Esophagus squamous epithelium (tissue), 5 donors: ENCODE measurements at places on chromosomes 16 and 17.

DNA sequence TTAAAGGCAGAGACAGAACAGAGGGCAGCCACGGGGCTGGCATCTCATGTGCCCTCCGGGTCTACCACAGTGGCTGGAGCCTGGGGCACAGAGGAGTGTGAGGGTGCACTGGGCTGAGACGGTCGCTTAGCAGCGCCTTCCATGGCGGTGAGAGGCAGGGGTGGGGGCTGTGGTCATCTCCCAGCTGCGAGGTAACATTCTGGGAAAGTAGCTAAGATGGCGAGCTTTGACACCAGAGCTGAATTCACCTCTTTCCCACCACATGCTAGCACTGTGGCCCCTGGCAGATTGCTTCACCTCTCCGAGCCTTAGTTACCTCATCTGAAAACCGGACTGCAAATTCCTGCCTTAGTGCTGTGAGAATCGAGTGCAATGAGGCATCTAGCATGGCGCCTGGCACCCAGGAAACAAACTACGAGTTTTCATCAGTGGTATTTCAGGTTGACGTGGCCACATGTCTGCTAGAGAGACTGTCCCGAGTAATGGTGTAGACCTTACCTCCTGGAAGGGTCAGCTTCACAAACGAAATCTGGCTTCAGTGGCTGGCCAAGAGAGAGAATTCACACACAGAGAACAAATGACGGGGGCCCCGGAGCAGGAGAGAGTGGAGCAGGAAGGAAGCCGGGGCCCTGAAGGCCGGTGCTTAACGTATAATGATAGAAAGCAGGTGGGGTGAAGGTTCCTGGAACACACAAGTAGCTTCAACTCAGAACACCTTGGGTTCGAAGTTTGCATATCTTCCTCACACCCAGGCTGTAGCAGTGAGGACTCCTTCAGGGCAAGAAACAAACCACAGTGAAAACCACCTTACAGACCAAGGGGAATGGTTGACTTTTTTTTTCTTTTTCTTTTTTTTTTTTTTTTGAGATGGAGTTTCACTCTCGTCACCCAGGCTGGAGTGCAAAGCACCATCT lies 63.9 kb upstream of the RPH3AL start:
- no peak for DNase-seq

GRCh38 chr17:57536289-57536688 lies 208.8 kb downstream of the CCDC182 start:
- DNase-seq = no peak

DNA sequence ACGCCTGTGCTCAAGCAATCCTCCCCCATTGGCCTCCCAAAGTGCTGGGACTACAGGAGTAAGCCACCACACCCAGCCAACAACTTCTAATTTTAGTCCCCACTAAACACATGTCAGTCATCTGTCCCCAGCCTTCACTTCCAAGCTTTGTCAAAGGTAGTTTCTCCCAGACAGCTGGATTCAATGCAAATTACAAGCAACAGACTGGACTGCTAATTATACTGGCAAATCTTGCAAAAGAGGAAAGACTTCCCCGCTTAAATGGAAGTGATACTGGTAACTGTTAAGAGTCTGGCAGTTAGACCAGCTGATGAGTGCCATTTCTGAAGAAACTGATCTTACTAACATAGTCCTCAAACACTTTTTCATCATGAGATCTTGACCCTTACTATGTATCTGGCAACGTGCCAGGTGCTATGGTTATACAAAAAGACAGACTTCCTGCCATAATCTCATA lies 8.2 kb upstream of the GGA2 start:
- no peak for DNase-seq

- no peak for DNase-seq
These were observed 73.9 kb downstream of the SPAG9 start for GRCh38 chr17:51046514-51047384.

DNA sequence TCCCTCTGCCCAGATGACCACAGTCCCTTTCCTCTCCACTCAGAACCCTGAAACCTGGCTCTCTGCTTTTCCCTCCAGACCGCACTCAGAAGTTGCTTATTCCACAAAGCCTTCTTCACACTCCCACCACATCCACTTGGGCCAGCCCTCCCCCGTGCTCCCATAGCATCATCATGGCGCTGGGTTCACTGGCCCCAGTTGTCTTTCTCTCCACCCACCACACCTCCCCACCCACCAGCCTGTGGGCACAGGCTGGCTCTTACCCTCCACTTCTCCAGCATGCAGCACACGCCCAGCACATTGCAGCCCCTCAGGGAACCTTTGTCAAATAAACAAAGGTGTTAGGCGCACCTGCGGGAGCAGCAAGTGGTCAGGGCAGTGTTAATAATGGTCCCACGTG lies 130.0 kb downstream of the KATNIP start:
- no peak for DNase-seq

GRCh38 chr17:12839042-12839441 lies 49.7 kb downstream of the ARHGAP44 start:
- no peak for DNase-seq

DNA sequence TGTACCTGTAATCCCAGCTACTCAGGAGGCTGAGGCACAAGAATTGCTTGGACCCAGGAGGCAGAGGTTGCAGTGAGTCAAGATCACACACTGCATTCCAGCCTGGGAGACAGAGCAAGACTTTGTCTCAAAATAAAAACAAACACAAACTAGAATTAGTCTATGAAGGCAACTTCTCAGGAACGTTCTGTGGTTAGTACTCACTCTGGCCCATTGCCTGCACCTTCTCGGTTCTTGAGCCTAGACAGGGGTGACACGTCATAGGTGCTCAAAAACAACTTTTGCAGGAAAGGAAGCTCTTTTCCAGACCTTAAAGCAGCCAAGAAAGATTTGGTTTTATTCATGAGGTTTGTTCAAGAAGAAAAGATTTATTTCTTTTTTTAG lies 22.3 kb upstream of the CNOT1 start:
- no peak for DNase-seq

- no peak for DNase-seq
These were observed 933 bp downstream of the CCR7 start for GRCh38 chr17:40564195-40564882.

- no peak for DNase-seq
These were observed 116.0 kb downstream of the SNX29 start for GRCh38 chr16:12092544-12092921.

DNA sequence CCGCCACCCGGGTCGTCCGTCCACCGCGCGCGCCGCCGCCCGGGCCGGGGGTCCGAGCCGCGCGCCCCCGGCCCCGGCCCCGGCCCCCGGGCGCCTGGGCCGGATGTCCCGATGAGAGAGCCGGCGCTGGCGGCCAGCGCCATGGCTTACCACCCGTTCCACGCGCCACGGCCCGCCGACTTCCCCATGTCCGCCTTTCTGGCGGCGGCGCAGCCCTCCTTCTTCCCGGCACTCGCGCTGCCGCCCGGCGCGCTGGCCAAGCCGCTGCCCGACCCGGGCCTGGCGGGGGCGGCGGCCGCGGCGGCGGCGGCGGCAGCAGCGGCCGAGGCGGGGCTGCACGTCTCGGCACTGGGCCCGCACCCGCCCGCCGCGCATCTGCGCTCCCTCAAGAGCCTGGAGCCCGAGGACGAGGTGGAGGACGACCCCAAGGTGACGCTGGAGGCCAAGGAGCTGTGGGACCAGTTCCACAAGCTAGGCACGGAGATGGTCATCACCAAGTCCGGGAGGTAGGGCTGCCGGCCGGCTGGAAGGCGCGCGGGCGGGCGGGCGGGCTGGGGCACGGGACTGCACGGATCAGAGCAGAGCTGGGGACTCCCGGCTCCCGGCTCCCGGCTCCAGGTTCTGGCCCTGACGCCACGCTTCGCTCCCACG lies 548 bp downstream of the TBX2 start:
- DNase-seq = no peak

DNA sequence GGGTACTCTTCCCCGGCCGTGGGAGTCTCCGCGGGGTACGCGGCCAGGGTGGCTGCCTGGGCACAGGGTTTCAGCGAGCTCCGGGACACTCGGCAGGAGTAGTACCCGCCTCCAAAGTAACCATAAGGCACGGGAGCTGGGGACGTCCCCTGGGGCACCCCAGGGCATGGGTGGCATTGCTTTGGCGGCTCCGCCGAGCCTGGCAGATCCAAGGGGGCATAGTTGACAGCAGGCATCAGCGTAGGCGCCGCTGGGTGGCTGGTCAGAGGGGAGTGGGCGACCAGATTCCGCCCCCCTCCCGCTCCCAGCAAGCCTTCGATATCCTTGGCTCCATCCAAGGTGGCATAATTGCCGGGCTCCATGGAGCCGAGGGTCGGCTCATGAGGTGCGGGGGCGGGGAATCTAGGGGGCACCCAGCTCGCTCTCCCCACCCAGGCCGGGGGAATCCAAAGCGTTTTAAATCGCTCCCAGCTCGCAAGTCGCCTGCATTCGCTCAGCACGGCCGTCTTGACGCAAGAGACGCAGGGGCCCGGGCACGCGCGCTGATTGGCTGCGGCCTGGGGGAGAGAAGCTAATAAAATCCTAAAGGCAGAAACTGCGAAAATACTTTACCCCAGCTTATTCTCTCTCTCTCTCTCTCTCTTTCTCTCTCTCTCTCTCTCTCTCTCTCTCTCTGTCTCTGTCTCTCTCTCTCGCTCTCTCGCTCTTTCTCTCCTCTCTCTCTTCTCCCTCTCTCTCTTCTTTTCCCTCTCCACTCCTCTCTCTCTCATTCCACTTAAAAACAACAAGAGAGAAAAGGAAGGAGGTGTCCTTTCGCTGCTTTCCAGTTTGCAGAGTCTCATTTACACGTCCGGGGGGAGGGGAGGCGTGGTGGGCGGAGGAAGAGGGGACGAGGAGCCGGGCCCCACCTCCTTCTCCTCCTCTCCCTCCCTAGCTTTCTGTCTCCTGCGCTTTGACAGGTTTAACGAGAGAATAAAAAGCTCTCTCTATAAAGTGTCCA lies at the start of gene HOXB13:
HOXB13 (minus strand) TSS at position 519 of the 1,000 bp plus-strand sequence; CDS start at position 362, 157 bp downstream.
- no peak for DNase-seq

DNA sequence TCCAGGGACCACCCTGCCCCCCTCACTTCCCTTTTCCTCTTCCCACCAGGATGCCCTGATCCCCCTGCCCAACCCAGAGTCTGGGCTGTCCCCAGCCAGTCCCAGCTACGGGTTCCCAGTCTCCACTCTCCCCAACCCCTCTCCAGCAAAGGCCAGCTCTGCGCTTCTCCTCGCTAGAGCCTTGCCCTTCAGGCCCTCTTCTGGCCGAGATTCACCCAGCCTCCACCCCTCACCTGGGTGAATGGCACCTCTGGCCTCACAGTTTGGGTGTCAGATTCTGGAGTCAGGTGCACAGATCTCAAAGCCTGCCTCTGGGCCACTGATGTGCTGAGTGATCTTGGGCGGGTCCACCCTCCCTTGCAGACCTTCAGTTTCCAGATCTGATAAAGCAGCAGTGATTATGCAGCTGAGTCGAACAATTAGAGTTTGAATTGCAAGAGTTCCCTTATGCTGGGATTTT lies 185.6 kb upstream of the TNRC6C start:
- no peak for DNase-seq

GRCh38 chr17:3400055-3400454 lies 1.8 kb upstream of the OR1E1 start:
- no peak for DNase-seq

DNA sequence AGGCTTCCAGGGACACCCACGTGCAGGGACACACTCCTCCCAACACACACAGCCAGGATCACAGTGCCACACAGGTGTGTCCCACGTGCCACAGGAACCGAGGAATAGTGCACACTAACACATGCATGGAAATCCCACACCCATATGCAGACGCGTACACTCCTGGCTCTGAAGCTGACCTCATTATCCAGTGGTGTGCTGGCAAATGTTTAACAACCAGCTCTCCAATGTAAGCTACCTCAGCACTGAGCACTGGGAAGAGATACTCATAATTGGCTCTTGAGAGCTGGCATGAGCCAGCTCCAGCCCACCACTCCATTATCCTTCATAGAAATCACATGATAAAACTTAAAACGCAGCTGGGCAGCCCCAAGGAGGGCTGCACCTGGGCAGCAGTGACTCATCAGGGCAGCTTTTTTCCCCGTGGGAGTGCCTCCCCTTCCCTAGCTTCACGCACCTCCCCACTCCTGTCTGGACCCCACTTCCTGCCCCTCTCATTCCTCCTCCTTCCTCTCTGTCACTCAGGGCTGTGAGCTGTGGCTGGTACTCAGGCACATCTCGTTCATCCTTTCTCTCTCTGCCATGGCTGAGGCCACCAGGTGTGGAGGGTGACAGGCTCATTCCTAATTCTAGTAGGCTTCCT lies 14.9 kb upstream of the TBX21 start:
- no peak for DNase-seq

DNA sequence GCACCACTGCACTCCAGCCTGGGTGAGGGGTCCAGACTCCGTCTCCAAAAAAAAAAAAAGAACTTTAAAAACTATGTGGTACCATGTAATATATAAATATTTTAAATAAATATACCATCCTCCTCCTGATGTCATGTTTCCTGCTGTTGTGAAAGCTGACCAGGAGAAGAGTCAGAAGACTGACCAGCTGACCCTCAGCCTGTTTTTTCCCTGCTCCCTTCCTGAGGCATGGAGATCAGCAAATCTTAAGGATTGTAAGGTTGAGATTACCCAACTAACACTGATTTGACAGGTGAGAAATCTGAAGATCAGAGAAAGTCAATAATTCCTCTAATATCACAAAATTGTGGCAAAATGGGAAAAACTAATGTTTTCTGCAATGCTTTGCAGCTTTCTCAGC lies 18.1 kb downstream of the NCOR1 start:
- DNase-seq = no peak

- no peak for DNase-seq
These were observed 373.7 kb downstream of the SNX29 start for GRCh38 chr16:12349936-12350850.

DNA sequence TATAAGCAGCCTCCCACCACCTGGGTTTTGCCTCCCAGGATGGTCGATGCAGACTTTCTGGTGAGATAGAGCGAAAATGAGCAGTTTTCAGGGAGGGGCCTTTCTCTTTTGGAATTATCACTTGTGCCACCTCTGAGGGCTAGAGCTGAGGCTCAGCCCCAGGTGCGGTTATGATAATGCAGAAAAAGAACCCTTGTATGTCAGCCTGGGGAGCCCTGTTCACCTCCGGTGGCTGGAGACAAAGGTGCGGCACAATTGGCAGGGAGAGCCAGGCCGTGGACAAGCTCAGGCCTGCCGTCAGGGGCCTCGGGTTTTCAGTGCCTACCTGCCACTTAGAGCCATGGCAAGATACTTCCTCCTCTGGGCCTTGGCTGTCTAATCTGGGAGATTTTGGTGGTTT lies 4.4 kb downstream of the SCPEP1 start:
- DNase-seq = no peak

- DNase-seq = no peak
These were observed 862 bp downstream of the WDR24 start for GRCh38 chr16:689175-689897.

GRCh38 chr17:53844491-53845107 lies 21.9 kb downstream of the KIF2B start:
- no peak for DNase-seq

DNA sequence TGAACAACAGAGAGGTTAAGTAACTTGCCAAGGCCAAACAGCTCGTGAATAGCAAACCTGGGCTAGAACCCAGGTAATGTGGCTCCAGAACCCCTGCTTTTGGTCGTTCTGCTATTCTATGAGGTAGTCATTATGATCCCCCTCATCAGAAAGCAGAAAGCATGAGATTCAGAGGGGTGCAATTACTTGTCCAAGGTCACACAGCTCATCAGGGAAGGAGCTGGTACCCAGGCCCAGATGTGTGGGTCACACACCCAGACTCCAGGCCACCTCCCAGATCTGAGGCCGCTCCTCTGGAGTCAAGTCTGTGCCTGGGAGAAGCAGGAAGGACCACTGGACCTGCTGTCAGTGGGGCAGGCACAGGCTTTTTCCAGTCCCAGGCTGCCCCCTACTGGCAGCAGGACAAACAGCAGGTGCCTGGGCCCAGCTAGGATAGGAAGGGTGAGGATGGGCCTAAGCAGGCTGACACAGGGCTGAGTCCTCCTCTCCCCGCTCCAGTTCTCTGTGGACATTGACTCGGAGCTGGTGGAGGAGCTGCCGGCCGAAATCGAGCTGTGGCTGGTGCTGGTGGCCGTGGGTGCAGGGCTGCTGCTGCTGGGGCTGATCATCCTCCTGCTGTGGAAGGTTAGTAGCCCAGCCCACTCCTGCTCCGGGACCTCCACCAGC lies 7.8 kb upstream of the PDK2 start:
- no peak for DNase-seq
